ENCODE measurements at places on chromosomes 7 and 10.

DNA sequence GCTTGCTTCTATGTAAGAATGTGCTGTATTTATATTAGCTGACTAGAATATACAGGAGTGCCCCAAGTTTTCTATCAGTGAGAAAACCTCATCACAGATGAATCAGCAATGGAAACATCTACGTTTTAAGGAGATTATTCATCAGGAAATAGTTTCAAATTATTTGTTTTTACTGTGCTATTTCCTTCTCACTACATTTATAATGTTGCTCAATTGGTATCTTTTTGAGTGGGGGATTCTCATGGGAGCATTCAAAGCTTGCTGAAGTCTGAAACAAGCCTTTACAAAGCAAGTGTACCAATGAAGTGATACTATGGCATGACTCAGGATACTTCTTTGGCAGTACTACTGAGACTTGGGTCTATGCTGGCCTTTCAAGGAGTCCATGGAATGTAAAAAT lies 191.1 kb upstream of the SLC26A5 start:
- no peak for DNase-seq

- no peak for DNase-seq
These were observed 55.4 kb upstream of the MET start for GRCh38 chr7:116616555-116617059.

- DNase-seq, result no peak
These were observed 32.2 kb upstream of the GARS1 start for GRCh38 chr7:30562498-30562897.

- no peak for DNase-seq
These were observed 4.0 kb downstream of the RADIL start for GRCh38 chr7:4879396-4880081.

- no peak for DNase-seq
These were observed 4.2 kb upstream of the LIPA start for GRCh38 chr10:89255793-89256192.

- DNase-seq, result no peak
These were observed 6.9 kb upstream of the GOLGA7B start for GRCh38 chr10:97842656-97843280.

DNA sequence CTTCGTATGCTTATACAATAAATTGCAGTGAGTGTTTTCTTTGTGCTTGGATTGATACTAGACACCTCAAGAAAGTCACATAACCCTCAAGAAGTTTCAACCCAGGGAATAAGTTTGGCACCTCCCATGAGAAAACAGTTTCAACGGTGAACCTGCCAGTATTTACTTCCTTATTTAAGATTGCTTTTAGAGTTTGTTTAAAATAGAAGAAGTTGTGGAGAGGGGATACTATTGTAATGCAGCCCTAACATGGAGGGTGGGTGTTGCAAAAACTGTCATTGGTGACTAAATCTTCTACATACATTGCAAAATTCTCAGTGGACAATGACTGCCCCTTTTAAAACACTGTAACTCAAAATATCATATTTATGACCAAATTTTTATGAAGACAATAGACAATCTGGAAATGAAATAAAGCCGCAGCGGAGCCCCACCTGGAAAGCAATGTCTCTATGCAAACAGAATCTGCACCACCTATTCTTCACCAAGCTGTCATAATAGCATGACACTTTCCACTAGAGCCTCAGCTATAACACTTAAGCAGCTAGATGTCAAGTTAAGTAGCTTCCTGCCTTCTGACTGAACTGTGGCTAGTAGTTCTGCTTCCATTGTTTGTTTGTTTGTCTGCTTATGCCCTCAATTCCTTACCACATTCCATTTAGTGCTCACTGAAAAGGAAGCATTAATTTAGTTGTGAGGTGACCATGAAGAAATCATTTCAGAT lies 98.2 kb downstream of the MDFIC start:
- DNase-seq, result no peak

GRCh38 chr10:32390193-32390592 lies 43.2 kb upstream of the EPC1 start:
- DNase-seq, result no peak

GRCh38 chr7:16189026-16189715 lies 232.2 kb downstream of the CRPPA start:
- DNase-seq, result no peak

GRCh38 chr10:13147161-13147560 lies 14.2 kb upstream of the MCM10 start:
- no peak for DNase-seq

- no peak for DNase-seq
These were observed 90.7 kb downstream of the MKI67 start for GRCh38 chr10:128035557-128035973.

- no peak for DNase-seq
These were observed 29.0 kb upstream of the ADAM12 start for GRCh38 chr10:126417220-126417825.

- DNase-seq, result peak; percentile 49
These were observed 17.5 kb upstream of the CHST3 start for GRCh38 chr10:71946700-71947099.

- no peak for DNase-seq
These were observed 145.9 kb downstream of the PRKAG2 start for GRCh38 chr7:151731022-151731441.

GRCh38 chr7:24882989-24883621 lies 96.9 kb downstream of the OSBPL3 start:
- DNase-seq, result no peak

DNA sequence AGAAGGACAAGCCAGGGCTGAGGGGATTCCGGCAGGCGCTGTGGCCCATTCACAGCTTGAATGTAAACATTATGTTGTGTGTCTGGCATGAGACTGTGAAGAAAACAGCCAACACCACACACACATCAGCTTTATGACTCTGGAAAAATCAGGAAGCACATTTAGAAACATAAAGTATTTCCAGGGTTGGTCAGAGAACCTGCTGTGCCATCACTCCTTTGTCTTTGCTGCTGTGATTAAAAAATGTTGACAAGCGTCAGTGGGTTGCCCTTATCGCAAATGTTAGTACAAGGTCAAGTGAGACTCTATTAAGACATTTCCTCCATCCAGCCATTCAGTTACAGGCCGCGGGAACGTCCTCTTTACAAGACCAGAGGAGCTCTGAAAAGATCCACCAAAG lies 95.4 kb downstream of the TAX1BP1 start:
- no peak for DNase-seq

GRCh38 chr10:37860494-37861190 lies 3.2 kb upstream of the ZNF248 start:
- no peak for DNase-seq

- no peak for DNase-seq
These were observed 280.5 kb downstream of the ELFN1 start for GRCh38 chr7:1950452-1951158.

DNA sequence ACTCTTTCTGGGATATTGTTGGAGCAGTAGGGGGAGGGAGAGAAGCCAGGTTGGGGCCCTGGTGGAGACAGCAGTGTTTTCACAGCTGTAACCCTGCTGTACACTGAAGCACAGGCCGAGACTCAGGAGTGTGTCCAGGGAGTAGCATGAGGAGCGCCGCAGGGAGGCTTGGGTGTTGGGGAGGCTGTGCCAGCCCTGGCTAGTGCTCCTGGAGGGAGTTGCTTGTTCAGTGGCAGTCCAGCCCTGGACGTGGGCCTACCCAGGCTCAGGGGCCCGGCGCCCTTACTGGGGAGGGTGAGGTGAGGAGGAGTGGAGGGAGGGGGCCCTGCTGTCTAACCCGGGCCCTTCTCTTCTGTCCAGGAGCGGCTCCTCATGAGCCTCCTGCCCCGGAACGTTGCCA lies 35.9 kb downstream of the ADCY1 start:
- no peak for DNase-seq

- no peak for DNase-seq
These were observed 48.7 kb downstream of the CH25H start for GRCh38 chr10:89158446-89158845.

DNA sequence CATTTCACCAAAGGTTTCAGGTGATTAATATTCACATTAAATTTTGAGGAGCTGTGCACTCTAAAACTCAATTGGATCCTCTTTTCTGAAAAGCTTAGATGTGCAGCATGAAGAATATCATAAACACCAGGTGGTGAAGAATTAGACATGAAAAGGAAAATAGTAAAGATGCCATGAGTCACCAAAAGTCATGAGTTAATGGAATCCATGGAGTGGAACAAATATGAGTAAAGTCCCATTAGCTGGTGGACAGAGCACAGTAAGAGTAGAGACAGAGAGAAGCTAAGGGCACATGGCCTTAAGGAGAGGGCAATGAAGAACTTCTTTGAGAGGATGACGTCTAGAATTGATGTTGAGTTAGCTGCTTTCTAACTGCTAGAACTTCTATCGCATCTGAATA lies 271.6 kb downstream of the CSTF2T start:
- no peak for DNase-seq

DNA sequence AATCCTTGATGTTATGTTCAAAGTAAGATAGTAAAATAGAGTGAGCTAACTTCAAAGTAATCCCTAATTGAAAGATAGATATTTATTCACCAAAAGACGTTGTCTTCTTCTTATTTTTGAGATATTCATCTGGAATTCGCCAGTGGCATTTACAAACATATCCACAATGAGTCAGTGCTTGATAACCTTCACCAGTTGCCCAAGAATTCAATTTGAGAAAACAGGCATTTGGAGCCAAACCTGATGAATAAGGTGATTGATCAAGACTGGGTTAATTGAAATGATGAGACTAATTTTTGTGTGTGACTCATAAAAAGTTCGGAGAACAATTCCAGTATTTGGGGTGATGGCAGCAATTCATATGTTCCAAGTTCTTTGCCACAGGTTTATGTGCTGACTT lies 344.0 kb downstream of the ARL4A start:
- DNase-seq, result no peak

DNA sequence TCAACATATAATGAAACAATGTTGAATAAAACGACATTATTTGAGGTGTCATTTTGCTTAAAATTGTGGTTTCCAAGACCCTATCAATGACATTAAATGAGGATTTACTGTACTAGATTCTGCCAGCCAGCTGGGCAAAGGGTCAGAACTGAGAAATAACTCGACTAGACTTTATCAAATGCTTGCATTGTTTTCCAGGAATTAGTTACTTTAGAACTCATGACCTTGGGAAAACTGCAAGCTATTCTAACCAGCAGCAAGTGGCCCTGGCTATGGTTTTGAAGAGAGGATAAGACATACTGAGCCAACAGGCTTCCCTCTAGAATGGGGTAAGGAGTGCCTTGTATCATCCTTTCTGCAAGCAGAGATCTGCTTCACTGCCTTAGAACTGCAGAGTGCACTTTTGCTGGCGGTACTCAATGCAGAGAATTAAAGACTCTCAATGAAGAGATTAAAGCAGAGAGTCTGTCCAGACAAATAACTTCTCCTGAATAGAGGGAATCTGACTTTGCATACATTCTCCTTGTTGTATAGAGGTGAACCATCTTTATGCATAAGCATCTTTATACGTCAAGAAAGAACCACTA lies 281.5 kb downstream of the ARL4A start:
- DNase-seq, result no peak

DNA sequence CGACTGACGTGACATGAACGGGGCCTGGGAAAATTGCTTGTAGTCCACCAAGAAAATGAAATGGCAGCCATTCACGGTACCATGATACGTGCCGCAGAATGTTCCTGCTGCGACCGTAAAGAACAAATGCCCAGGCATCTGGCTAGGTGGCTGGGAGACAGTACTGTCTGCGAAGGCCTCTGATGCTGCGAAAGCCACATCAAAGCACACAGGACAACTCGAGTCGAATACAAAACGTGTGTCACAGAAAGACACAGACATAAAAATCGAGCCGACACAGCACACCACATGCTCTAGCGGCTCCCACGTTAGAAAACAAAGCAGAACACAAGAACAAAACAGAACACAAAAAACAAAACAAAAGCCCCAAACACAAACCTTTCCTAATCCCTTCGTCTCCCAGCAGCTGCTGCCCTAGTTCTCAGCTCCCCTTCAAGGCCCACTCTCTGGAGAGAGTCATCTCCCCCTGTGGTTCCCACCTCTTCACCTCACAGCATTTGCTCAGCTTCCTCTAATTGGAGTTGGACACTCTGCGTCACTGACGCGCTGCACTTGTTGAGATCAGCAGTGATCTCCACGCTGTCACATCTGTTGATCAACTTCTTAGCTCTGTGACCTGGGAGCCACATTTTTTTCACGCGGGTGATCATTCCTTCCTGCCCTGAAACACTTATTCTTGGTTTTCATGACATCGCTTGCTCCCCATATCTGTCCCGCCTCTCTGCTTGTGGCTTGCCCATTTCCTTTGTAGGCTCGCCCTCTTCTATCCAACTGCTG lies 112.2 kb downstream of the CLEC2L start:
- no peak for DNase-seq

DNA sequence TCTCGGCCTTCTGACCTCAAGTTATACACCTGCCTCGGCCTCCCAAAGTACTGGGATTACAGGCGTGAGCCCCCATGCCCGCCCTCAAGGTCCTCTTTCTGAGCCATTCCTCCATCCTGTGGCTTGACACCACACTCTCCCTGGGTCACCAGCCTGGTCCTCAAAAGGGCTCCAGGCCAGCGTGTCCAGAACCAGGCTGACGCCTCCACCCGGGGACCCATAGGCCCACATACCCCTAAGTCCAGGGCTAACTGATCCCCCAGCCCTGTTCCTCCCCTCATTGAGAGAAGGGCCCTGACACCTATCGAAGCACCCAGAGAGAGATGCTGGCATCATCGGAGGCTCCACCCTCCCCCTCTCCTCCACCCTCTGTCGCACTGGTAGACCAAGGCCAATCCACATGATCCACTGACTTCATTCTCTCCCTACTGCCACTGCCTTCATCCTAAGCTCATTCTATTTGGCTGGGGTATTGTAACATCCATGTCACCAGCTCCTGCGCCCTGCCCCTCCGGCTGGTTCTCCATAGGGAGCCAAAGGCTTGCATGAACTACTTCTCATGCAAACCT lies 46.7 kb downstream of the TMEM270 start:
- no peak for DNase-seq

DNA sequence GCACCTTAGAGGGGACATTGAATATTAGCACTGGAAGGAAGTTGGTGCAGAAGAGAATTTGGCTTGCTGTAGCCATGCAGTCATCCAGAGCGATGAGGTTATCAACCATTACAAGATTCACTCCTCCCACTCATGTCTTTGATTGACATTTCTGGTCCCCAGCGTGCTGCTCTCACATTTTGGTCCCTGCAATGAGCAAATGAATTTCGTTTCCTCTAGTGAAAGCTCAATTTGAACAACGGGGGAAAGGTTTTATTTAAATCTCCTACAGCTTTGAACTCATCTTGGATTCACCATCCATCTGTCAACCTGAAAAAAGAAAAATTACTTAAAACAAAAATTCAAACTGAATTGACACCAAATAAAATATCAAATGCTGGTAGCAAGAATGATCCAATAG lies 975.2 kb downstream of the NRG3 start:
- no peak for DNase-seq

- no peak for DNase-seq
These were observed 527.4 kb upstream of the IGFBP3 start for GRCh38 chr7:46448478-46448877.

- no peak for DNase-seq
These were observed 13.4 kb downstream of the P4HA1 start for GRCh38 chr10:73083221-73083620.

- no peak for DNase-seq
These were observed 45.9 kb upstream of the PDLIM1 start for GRCh38 chr10:95336702-95337101.

DNA sequence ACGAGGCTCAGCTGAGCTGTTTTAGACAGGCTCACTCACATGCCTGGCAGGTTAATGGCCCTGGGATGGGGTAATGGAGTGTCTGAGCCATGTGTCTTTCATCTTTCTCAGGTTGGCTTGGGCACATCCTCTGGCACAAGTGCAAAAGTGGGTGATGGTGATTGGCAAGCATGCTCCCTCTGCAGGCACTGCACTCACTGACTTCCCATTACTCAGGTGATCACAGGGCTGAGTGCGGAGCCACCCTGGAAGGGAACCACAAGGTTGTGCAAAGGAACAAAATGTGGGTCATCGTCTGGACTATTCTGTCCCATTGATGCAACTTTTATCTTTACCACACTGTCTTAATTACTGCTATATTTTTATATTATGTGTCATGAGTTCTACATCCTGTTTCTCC lies 244.1 kb upstream of the AKR1E2 start:
- no peak for DNase-seq
